CD4-positive, alpha-beta T cell treated with Interleukin-21 for 1 hour (primary cell): ENCODE measurements at places on chromosomes 12 and 14.

DNA sequence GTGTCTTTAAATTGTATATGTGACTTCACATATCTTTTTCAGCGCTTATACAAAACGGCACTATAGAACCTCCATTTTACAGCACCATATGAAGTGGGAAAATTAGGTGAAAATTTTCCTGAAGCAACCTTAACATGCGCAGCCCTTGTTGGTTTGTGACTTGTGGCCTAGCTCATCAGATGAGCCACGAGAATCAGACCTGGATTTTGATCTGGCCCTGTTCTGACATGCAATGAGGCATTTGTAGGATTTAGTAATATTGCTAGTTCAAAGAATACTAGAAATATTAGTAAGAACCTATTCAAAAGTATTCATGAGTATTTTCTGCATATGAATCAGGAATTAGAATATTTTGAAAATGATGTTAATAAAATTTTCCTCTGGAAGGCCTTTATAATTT lies 2.9 kb downstream of the CDKN1B start:
- DNase-seq: peak; percentile 25

DNA sequence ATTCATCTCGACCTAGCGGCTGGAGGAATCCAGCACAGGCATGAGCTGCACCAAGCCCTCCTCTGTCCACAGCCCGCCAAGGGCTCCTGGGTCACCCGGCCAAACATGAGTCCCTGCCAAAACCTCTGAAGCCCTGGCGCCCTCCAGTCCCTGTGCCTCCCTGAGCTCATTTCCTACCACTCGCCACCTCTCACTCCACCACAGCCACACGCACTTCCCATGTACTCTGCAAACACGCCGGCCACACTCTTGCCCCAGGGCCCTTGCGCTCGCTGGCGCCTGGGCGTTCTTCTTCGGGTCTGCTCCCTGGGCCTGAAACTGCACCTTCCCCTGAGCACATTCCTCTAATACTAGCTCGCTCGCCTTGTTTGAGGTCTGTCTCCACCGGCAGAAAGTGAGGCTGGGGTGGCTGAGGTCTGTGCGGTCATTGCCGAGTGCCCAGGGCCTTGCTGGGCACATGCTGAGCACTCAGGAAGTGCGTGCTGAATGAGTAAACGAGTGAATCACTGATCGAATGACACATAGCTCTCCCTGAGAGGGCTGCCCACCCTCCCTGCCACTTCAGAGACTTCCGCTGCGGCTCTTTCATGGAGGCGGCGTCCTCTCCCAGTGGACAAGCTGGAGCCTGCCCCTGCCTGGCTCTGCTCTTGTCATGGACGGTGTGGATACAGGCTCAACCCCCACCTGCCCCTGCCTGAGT lies 33.7 kb upstream of the DLK1 start:
- no peak for DNase-seq

- DNase-seq: no peak
Measured at GRCh38 chr12:3170423-3171194, 93.4 kb downstream of the TSPAN9 start.

DNA sequence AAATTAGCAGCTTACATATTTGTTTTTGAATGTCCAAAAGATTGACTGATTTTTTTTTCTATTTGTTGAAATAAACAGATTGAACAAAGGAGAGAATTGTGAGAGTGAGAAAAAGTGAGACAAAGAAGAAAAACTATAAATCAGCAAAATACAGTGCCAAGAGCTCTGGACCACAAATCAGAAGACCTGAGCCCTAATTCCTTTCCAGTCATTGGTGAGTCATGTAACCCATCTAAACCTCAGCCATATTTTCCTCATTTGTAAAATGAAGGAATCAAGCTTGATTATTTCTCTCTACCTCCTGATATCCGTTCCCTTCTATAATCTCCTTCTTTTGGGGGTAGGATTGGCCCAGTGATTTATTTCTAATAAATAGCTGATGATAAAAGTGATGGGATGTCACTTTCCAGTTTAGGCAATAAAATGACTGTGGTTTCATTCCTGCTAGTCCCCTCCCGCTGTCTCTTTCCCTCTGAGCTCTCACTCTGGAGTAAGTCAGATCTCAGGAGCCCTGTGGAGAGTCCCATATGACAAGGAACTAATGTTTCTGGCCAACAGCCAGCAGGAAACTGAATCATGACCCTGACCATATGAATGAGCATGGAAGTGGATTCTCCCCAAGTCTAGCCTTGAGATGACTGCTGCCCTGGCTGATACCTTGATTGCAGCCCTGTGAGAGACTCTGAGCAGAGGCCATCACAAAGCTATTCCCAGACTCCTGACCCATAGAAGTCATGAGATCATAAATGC lies 218.9 kb downstream of the ACSS3 start:
- no peak for DNase-seq

GRCh38 chr12:59559696-59560095 lies 36.1 kb upstream of the SLC16A7 start:
- DNase-seq: no peak

- no peak for DNase-seq
Measured at GRCh38 chr14:63404906-63405305, 86.2 kb upstream of the GPHB5 start.

GRCh38 chr14:44453433-44454171 lies 53.5 kb downstream of the FSCB start:
- DNase-seq: no peak

GRCh38 chr12:91657032-91657431 lies 474.4 kb upstream of the DCN start:
- no peak for DNase-seq

DNA sequence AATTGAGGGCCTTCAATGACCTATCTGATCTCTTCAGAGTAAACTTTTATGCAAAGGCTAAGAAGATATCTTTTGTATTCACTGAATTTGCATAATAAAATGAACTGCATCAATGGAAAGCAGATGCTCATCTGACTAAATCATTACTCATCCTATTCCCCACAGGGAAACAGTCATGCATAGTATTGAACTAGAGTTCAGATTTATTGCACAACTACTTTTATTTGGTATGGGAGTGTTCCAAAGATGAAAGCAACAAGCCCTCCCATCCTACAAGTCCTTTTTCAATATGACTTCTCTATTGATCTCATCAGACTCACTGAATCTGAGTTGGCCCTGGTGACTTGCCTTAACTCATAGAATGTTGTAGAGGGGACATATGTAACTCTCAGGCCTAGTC lies 159.8 kb downstream of the KITLG start:
- no peak for DNase-seq

- no peak for DNase-seq
Measured at GRCh38 chr14:59936145-59936544, 16.2 kb downstream of the LRRC9 start.

GRCh38 chr12:21539797-21540196 lies 13.7 kb downstream of the SPX start:
- DNase-seq: no peak

DNA sequence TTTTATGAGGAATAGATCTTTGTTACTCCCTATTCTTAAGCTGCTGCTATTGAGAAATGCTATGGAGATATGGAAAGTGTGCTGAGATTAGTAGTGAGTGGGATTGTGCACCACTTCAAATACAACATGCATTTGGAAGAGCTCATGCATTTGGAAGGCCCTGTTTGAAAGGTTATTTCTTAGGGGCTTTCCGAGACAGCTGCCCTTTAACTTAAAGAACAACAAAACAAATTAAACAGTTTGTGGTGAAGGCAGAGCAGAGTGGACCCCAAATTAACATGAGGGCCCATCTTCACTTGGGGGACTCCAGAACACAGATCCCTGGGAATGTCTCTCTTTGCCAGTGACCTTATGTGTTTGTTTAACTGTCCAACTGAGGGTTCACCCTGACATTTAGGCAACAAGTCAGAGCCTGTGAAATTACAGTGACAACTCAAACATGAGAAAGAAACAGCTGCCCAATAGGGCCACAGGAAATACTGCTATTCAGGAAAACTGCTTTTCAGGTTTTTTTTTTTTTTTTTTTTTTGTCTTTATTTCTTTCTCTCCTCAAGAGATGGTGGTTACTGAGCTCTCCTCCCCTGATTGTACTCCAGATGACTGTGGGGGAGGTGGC lies 41.4 kb upstream of the IGF1 start:
- no peak for DNase-seq

- DNase-seq: peak; percentile 82
Measured at GRCh38 chr14:24634158-24634557, at the start of gene GZMB. GZMB (minus strand) TSS chr14:24634190; CDS start chr14:24634160, 30 bp downstream.

GRCh38 chr14:32470161-32470715 lies 141.1 kb downstream of the AKAP6 start:
- no peak for DNase-seq

DNA sequence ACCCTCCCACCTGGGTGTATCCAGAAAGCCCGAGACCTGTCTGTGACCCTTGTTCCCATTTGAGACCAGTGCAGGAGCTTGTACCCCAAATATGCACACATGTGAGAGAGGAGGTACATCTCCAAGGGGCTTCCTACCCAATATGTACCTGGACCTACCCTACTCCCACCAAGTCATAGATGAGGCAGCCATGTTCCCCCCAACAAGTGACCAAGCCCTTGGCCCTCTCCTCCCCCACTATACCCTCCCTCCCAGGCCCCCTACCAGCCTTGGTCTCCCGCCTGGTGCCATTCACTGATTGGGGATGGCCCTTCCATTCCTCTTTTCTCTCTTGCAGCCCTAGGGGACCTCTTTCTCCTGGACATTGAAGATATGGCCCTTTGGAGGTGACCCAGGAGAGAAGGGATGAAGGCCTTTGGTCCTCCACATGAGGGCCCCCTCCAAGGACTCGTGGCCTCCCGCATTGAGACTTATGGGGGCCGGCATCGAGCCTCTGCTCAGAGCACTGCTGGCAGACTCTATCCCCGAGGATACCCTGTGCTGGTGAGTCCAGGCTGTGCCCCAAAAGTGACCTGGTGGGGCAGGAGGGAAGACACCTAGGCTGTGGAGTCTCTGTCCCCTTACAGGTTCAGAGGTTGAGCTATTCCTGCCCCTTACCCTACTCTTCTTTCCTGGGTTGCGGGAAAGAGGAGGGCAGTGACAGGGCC lies 1.5 kb downstream of the PLEKHG6 start:
- DNase-seq: no peak

DNA sequence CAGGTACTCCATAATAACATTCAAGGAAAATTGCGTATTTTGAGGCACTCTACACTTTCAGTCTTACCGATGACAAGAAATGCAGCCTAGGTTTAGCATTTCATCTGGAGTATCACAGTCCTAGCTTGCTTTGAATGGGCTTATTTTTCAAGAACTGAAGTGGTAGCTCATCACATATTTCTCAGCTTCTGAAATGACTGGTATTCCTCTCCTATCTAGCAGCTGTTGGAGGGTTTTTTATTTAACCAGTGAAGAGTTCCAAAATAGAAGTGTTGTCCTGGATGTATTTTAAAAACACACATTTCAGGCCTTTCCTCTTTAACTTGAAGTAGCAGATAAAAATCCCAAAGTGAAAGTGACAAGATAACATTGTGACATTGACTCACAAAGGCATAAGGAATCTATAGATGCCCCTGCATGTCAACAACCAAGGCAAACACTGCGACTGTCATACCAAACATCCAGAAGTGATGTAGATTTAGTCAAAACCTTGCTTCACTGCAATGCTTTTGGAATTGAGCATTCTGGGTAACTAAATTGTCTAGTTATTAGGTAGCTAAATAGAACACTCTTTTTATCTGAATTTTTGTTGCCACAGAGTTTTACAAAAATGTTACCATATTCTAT lies 182.2 kb upstream of the FBXO33 start:
- no peak for DNase-seq

DNA sequence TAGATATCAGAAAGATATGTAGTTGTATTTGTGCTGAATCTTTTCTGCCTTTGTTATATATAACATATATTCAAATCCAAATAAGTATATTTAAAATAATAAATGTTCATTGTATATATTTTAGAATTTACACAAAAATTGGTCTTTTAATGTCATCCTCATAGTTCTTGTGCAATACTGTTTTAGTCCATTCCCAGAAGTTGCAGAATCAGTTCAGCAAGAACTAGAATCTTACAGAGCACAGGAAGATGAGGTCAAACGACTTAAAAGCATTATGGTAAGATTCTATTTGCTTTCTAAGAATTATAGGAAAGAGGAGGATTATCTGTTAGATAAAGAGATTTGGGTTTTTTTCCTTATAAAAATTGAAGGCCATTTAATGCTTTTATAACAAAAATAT lies 51.0 kb downstream of the SCFD1 start:
- no peak for DNase-seq

- no peak for DNase-seq
Measured at GRCh38 chr12:124512667-124513296, 54.6 kb downstream of the NCOR2 start.

DNA sequence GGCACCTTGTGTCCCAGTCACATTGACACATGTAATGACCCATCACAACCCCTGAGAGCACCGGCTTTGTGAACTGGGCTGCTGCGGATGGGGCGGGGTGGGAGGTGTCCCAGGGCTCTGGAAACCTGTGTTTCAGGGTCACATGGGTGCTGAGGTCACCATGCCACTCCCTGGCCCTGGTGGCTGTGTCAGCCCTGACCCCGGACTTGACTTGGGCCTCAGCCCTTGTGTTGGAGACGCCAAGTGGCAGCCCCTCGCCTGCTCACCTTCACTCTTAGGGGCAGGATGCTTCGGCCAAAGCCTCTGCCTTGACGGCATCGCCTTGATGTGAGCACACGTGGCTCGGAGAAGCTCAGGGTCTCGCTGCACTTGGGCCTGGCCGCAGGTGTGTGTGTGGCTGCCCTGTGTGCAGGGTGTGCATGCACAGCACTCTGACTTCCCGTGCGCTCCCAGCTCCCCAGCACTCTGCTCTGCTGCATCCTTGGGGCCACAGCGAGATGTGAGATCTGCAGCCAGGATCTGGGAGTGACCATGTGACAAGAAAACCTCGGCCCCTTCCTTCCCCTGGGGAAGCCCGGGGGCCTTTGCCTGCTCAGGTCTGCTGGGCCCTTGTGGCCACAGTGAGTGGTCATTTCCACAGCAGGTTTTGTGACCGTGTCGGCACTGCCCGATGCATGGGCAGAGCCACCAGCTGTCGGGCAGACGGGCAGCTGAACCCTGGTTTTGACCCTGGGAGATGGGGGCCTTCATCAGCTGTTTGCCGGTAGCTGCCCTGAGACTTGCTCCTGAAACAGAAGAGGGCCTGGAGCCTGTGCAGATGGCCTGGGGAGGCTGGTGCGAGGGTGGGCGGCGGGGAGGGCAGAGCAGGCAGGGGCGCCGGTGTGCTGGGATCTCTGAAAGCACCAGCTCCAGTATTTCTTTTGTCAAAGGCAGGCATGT lies 167.4 kb downstream of the KIF26A start:
- DNase-seq: no peak

- DNase-seq: no peak
Measured at GRCh38 chr14:65832431-65833266, 420.1 kb downstream of the FUT8 start.

DNA sequence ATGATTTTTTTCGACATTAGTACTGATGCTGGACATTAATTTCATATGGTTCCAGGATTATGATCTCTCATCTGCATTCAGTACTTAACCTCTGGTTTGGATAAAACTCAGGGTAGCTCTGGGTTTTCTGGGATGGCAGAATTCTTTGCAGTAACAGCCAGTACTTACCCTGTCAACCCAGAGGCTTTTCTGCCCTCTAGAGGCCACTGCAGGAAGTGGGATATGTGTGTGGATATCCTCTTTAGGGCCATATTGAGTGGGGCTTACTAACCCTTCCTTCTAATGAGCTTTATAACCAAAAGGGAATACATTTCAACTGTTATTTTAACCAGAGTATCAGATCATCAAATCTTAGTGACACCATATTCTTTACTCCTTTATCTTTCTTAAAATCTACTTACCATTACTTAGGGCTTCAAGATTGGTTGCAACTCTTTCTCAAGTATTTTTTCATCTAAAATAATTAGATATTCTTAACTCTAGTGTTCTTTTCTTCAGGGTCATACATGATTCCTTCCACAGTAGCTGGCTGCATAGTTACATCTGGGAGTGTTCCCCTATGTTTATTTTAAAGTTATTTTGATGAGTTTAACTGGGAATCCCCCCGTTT lies 488.0 kb upstream of the STXBP6 start:
- DNase-seq: no peak

GRCh38 chr12:25236190-25236589 lies 14.5 kb downstream of the KRAS start:
- no peak for DNase-seq
